ENCODE measurements at places on chromosomes 6 and 20. TPM values are rescaled to one million over a fixed set of nuclear protein-coding genes. Genes with fewer than 3 reads are reported as not detected.

Gene FAM184A
- total RNA-seq: not detected

Gene CNR1
- total RNA-seq: not detected

Gene NQO2
- 59.4 TPM for total RNA-seq

Gene SYNE1
- 159 TPM for total RNA-seq

Gene CTAGE9
- total RNA-seq: not detected

Gene BCAS1
- total RNA-seq: under 0.01 TPM

Gene VEGFA
- 190 TPM for total RNA-seq

Gene CRISP2
- total RNA-seq: not detected

Gene MLIP
- total RNA-seq: not detected

DNA sequence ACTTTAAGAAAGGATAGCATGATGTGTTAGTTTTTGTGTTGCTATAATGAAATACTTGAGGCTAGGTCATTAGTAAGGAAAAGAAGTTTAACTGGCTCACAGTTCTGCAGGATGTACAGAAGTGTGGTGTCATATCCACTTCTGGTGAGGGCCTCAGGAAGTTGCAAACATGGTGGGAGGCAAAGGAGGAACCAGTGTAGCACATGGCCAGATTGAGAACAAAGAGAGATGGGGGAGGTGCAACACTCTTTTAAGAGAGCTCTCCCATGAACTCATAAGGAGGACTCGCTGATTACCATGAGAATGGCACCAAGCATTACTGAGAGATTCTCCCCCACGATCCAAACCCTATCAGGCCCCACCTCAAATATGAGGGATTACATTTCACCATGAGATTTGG is 265.4 kb downstream of the RIMS1 start:
- no peak for DNase-seq

- DNase-seq: no peak
These were observed 116.4 kb downstream of the COL9A1 start for GRCh38 chr6:70186461-70186860.

DNA sequence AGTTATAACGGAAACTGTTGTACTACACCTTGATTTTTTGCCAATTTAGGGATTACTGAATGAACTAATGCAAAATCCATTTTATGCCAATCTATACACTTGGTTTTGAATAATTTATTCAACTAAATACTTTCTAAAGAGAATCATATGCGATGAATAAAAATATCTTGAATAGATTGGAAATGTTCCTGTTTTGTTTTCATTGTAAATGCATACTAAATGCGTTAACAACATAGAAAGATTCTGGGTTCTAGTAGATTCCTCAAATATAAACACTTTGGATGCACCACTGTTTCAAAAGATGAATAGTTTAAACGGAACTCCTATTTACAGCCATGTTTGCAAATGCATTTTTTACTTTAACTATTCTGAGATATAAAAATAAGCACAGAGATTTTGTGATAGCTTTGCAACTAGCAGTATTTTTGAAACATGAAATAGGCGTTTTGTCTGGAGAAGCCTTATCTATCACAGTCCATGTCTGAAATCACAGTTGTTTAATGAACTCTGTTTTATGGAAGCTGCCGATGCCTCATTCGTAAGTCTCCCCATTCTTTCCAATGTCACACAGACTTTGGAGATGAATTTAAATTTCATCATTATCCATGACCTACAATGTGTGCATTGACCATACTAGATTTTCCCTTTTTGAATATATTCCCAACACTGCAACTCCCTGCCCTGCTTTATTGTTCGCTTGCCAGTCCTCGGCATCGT is 277.7 kb upstream of the QKI start:
- DNase-seq: no peak

- no peak for DNase-seq
These were observed 243.1 kb upstream of the ECI2 start for GRCh38 chr6:4378319-4378996.

- DNase-seq: no peak
These were observed 498.8 kb downstream of the CDKAL1 start for GRCh38 chr6:21033084-21033483.

DNA sequence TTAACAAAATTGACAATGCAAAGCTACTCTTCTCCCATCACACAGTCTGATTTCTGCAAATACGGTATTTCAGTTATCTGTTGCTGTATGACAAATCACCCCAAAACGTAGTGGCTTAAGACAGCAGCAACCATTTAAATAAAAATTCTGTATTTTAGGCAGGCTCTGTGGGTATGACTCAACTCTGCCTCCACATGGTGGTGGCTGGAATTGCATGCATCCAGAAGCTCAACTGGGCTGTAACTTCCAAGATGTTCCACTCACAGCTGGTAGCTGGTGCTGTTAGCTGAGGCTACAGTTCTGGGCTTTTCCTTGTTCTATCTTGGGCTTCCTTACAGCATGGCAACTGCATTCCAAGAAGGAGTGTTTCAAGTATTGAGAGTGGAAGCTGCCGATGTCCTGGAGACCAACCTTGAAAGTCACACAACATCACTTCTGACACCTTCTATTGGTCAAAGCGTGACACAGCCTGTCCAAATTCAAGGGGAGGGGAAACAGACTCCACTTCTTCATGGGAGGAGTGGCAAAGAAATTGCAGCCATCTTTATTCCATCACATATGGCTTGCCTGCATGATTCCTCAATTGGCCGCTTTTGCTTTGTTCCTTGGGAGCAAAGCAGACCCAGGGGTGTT is 39.7 kb upstream of the TULP1 start:
- DNase-seq: peak; percentile 35

- no peak for DNase-seq
These were observed 73.2 kb downstream of the SCP2D1 start for GRCh38 chr20:18886756-18887155.

- DNase-seq: no peak
These were observed 204.5 kb downstream of the UBE3D start for GRCh38 chr6:82861121-82861520.

DNA sequence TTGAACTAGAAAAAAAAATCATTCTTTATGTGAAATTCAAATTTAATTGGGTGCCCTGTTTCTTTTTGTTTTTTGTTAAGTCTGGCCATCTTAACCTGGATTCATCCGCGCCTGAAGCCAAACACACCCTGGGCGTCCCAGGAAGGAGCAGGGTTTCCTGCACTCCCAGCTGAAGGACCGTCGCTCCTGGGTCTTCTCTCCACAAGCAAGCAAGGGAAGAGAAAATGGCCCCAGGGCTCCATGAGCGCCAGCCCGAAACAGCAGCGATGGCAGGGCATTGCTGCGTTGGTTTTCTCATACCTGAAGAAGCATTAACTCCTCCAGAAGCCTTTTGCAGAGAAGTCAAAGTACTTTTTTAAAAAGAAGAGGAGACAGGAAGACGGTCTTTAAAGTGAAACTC is 105.4 kb upstream of the AFDN start:
- DNase-seq: no peak

GRCh38 chr6:8659404-8660189 is 224.3 kb upstream of the SLC35B3 start:
- DNase-seq: no peak

DNA sequence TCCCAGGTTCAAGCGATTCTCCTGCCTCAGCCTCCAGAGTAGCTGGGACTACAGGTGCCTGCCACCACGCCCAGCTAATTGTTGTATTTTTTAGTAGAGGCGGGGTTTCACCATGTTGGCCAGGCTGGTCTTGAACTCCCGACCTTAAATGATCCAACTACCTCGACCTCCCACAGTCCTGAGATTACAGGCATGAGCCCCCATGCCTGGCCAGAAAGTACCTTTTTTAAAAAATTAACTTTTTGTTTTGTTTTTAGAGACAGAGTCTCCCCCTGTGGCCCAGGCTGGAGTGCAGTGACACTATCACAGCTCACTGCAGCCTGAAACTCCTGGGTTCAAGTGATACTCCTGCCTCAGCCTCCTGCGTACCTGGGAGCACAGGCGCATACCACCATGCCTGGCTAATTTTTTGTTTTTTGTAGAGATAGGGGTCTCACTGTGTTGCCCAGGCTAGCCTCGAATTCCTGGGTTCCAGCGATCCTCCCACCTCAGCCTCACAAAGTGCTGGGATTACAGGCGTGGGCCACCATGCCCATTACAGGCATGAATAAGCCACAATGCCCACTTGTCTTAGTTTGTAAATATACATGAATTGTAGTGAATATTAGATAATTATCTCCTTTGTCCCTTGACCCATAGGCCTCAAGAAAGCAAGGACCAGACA is 17.4 kb upstream of the EEF1A1 start:
- DNase-seq: no peak

- DNase-seq: no peak
These were observed 18.2 kb upstream of the ECI2 start for GRCh38 chr6:4153514-4153985.

DNA sequence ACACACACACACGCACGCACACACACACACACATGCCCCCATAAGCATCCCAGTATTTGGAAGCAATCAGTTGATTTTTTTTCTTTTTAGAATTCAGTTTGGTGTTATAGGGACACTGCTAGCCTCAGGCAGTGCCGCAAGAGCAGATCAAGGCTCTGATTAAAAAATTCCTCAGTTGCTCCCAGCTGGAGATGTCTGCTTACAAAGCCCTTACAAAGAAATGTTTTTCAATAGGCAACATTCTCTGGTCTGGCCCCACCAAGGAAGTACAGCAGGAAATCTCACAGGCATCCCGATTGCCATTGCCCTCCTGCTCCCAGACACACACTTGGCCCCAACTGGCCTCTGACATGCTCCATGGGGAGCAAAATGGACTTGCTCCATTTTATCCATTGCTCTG is 22.9 kb upstream of the CD83 start:
- no peak for DNase-seq
